ENCODE measurements at places on chromosomes 2 and 18. TPM values are rescaled to one million over a fixed set of nuclear protein-coding genes. Genes with fewer than 3 reads are reported as not detected.
A peak's percentile ranks its signal among the peaks of the same experiment; 100 is the strongest.

- no peak overlapping the region for H3K27ac ChIP-seq
- H3K27me3 ChIP-seq = peaks cover 20% of the 10 kb centered on the region
- no peaks in the 10 kb centered on the region for H3K36me3 ChIP-seq
- H3K4me3 ChIP-seq = no peak overlapping the region
- DNase-seq = no peak
These were observed 182.3 kb downstream of the LOXHD1 start for GRCh38 chr18:46474487-46475389.

DNA sequence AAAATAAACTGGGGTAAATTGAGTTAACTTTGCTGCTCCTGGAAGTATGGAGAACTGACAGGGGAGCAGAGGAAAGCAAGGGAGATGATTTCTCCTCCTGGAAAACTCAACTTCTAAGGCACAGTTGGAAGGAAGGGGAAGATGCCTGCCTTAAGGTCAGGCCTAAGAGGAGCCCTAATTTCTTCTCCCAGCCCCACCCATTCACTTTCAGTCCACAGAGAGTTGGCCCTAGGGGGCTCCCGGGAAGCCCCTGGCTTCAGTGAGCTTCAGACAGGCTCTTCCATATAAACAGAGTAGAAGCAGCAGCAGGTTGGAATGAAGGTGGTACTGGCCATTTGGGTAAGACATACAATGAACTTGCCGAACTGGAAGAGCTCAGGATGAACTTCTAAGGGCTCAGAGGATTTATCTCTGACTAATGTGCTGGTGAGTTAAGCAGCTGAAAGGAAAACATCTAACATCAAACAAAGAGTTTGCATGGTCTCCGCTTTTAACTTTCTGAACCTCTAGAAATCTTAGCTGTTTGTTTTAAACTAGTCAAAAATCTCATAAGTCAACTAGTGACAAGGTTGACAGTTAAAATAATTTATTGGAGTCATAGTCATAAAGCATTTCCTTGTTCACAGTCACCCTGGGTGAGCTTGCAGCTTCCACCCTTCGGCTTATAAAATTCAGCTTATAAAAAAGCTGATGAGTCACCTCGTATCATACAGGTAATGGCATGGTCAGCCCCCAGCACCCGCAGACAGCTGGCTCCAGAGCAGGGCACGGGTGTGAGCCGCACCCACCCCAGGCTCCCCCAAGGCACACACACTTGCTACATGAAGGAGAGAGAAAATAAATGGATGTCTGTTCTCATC is 9.8 kb downstream of the MALL start:
- no peak overlapping the region for H3K4me3 ChIP-seq
- H3K27ac ChIP-seq = no peak overlapping the region
- no peaks in the 10 kb centered on the region for H3K36me3 ChIP-seq
- H3K4me1 ChIP-seq = no peaks in the 10 kb centered on the region

GRCh38 chr2:158979772-158980171 is 11.3 kb downstream of the TANC1 start:
- no peaks in the 10 kb centered on the region for H3K27me3 ChIP-seq
- no peak overlapping the region for H3K4me3 ChIP-seq
- no peaks in the 10 kb centered on the region for H3K36me3 ChIP-seq
- peaks cover 7% of the 10 kb centered on the region for H3K4me1 ChIP-seq

GRCh38 chr2:49000695-49001094 is 153.6 kb downstream of the FSHR start:
- no peak overlapping the region for H3K4me3 ChIP-seq
- no peaks in the 10 kb centered on the region for H3K27me3 ChIP-seq
- no peak overlapping the region for H3K27ac ChIP-seq
- no peak for DNase-seq
- no peaks in the 10 kb centered on the region for H3K4me1 ChIP-seq

DNA sequence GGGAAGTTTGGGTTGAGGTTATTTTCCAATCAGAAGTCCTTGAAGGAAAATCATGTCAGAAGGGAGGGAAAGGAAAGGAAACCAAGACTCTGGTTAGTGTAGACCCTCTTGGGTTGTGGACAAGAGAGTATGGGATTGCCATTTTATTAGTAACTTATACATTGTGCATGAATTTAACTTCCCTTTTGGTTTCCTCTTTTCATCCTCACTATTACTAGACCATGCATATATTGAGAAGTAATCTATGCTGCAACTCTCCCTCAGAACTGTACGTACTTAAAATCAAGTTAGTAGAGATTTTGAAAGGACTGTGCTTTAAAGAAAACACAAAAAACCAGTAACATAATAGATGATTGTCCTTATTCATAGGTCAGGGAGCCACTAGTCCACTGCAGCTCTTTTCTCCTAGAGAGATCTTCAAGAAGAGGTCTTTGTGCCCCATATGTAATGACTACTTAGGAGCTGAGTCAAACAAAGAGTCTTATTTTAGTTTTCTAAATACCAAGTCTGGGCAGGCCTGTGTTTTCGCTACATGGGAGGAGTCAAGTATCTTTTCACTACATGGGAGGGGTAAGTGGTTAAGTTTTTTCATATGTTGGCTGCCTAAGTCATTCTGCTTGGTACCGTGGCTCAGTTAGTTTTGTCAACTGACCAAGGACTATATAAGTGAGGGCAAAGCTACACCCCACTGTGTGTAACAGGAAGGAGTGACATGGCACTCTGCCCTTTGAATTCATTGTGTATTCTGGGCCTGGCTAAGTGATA is 25.2 kb upstream of the FAM117B start:
- no peaks in the 10 kb centered on the region for H3K36me3 ChIP-seq
- H3K27me3 ChIP-seq = no peaks in the 10 kb centered on the region
- H3K4me3 ChIP-seq = no peak overlapping the region
- H3K27ac ChIP-seq = no peak overlapping the region
- no peak for DNase-seq
- H3K4me1 ChIP-seq = peaks cover 5% of the 10 kb centered on the region

DNA sequence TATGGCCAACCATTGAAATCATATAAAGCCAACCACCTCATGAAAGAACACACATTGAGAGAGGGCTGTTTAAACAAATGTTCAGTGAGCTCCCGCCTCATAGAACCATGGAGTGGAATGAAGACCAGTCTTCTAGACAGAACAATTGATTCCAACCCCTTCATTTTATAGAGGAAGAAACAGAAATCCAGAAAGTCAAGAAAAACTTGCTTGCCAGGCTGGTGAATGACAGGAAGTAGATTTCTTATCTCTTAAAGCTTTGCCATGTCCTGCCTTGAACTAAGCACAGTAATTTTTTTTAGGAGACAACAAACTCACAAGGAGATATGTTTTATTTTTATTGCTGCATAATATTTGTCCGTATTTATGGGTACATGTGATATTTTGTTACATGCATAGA is 16.5 kb upstream of the NRP2 start:
- no peak for DNase-seq
- H3K27ac ChIP-seq = no peak overlapping the region
- no peak overlapping the region for H3K4me3 ChIP-seq
- H3K36me3 ChIP-seq = no peaks in the 10 kb centered on the region
- peaks cover 4% of the 10 kb centered on the region for H3K4me1 ChIP-seq

DNA sequence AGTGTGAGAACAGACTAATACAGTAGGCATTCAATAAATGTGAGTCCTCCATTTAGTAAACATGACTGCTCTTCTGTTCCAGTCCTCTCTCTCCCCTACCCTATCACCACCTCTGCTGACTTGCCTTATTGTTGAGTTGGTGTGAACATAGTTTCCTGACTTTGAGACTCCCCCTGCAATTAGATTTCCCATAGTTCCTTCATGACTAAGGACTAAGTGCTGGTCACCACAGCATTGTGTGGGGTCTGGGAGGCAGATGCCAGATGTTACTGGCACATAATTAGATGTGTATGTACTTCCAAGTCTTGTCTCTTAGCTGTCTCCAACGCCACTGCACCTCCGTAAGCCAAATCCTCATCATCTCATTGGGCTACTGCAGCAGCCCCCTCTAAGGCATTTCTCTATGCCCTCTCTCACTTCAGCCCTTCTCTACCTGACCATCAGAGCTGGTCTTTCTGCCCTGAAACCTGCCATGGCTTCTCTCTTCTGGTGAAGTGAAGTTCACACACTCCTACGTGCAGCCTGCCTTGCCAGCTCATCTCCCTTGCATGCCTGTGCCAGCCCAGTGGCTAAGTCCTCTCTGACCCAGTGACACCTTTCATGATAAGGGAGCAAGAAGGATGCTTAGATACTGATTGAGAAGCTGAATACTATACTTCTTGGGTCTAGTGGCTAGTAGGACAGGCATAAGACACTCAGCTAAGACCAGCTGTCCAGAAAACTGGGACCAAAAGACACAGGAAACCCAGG is 81.6 kb upstream of the ALPP start:
- no peaks in the 10 kb centered on the region for H3K27me3 ChIP-seq
- H3K27ac ChIP-seq = no peak overlapping the region
- DNase-seq = no peak
- H3K4me3 ChIP-seq = no peak overlapping the region
- H3K4me1 ChIP-seq = peaks cover 13% of the 10 kb centered on the region
- no peaks in the 10 kb centered on the region for H3K36me3 ChIP-seq

- no peak for DNase-seq
- H3K4me1 ChIP-seq = no peaks in the 10 kb centered on the region
- no peak overlapping the region for H3K4me3 ChIP-seq
- H3K27me3 ChIP-seq = no peaks in the 10 kb centered on the region
- H3K36me3 ChIP-seq = no peaks in the 10 kb centered on the region
These were observed 130.8 kb upstream of the NT5C1B start for GRCh38 chr2:18719978-18720775.

- DNase-seq = peak; percentile 88
- peak overlapping the region; percentile 96 for H3K4me3 ChIP-seq
- no peaks in the 10 kb centered on the region for H3K36me3 ChIP-seq
- peaks cover 6% of the 10 kb centered on the region for H3K4me1 ChIP-seq
These were observed 803 bp upstream of the FIGN start for GRCh38 chr2:163736433-163737189.

DNA sequence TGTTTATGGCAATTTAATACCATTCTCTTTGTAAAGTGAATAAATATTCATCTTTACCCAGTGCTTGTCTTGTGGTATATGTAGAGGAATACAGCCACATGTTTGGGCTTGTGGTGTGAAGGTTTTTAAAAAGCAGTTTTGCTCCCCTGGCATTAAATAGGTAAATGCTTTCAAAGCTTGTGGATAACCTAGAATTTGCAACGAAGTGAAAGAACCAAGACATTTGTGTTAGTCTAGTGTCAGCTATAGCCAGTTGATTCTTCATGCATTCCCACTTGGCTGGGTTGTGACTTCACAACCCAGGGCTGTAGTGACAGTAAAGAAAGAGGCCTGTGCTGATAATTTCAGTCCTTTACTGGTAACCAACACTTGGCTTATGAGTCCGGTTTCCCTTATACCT is 32.9 kb upstream of the TOGARAM2 start:
- DNase-seq = no peak
- no peaks in the 10 kb centered on the region for H3K27me3 ChIP-seq
- no peaks in the 10 kb centered on the region for H3K4me1 ChIP-seq
- H3K27ac ChIP-seq = no peak overlapping the region
- H3K36me3 ChIP-seq = peaks cover 67% of the 10 kb centered on the region
- peak overlapping the region; percentile 44 for H3K4me3 ChIP-seq

DNA sequence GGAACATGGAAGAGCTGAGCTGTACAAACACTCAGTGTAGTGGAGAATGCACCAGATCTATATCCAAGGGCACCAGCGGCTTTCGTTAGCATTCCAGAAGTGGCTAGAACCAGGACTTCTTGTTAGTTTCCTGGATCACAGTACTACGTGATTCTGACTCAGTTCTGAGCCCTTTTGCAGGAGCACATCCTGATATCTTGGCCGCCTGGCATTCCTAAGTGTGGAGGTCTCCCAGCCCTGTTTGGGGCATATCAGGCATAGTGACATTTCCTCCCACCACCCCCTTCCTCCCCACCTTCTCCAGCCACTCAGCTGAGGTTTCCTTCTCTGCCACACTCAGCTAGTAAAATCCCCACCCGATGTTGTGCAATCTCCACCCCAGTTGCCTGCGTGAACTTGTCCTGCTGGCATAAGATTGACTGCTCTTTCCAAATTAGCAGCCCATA is 63.4 kb downstream of the BMP10 start:
- H3K27me3 ChIP-seq = peaks cover 6% of the 10 kb centered on the region
- no peaks in the 10 kb centered on the region for H3K4me1 ChIP-seq
- no peak for DNase-seq
- no peaks in the 10 kb centered on the region for H3K36me3 ChIP-seq

DNA sequence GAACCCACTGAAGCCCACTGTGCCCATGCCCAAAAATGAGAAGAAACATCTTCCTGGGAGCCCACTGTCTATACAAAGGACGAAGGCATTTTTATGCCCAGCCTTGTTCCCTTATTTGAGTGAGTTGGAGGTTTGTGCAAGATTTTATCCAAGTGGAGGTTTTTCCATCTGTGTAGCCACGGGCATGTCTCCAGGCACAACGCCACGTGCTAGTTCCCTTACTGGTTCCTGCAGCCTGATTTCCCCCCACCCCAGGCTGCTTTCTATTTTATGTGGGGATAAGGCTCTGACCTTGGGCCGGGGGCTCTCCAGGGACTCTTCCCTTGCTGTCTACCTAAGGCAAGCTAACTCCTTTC is 22.2 kb upstream of the TXNL4A start:
- H3K4me3 ChIP-seq = no peak overlapping the region
- H3K4me1 ChIP-seq = no peaks in the 10 kb centered on the region
- no peaks in the 10 kb centered on the region for H3K27me3 ChIP-seq
- DNase-seq = no peak
- H3K27ac ChIP-seq = no peak overlapping the region

DNA sequence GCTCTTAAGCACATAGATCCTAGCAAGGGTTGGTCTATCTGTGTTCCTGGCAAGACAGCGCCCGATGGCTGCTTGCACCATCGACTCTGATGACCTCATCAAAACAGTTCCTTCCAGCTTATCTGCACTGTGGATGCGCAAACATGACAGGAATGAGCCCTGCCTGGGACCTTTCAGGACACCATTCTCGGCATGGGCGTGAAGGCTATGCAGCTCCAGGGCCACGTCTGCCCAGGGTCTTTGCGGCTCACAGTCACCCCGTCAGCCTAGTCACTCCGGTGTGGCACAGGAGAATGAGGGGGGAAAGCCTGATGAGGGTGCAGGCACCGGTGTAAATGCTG is 147.8 kb upstream of the TWIST2 start:
- no peaks in the 10 kb centered on the region for H3K36me3 ChIP-seq

DNA sequence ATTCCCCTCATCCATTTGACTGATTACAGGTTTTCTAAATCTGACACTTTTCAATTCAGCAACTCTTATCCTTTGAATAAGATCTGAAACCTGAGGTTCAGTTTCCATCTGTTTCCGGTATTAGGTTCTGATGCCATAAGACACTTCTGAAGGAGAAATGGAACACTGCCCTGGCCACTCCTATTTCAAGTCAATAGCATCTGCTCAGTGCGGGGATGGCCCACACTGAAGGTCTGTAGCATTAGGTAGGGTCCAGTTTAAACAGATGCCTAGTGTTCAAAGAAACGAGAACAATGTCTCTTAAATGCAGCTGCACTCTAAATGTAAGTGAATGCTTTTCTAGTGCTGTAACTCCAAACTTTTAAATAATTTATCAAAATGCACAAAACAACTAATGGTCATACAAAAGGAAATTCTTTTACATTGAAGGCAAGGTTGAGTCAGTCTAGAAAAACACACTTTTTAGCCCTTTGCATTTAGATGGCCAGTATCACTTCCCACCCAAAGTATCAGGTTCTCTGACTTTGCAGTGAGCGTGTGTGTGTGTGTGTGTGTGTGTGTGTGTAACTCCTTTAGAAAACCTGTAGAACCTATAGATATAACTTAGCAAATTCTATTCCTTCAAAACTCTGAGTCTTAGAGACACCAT is 78.2 kb downstream of the STK39 start:
- no peak for DNase-seq
- H3K27me3 ChIP-seq = no peaks in the 10 kb centered on the region
- no peaks in the 10 kb centered on the region for H3K36me3 ChIP-seq

The RNF152 gene
- 90.8 TPM for total RNA-seq

The SULT1C4 gene
- 3.5 TPM for total RNA-seq

The HRH4 gene
- not detected for total RNA-seq

The PPP4R1 gene
- 97.8 TPM for total RNA-seq

The SLC11A1 gene
- total RNA-seq = 0.09 TPM

The MALL gene
- 5.2 TPM for total RNA-seq

The CXCR1 gene
- total RNA-seq = not detected

The ZNF638 gene
- 229 TPM for total RNA-seq

All from endodermal cell (in vitro differentiated cells).